ENCODE measurements at places on chromosomes 2 and 18.

- no peak for DNase-seq
Measured at GRCh38 chr2:126736133-126736874, 80.3 kb downstream of the GYPC start.

GRCh38 chr2:159188449-159188848, 98.1 kb downstream of the WDSUB1 start:
- no peak for DNase-seq

DNA sequence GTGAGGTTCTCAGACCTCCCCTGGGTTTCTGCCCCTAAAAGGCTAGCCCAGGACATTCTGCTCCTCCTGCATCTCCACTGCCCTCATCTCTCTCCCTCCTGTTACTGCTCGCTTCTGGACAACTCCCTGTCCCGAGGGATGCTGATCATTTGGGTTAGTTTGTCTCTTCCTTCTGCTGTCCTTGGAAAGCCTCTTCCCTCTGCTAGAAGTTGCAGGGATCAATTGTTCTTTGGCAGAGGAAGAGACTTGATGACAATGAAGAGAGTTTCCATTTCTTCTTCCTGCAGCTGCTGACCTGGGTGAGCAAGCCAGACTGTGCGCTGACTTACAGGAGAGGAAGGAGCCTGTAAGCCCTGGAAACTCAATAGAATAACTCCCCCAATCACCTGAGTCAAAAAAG, 68.9 kb downstream of the RDH14 start:
- no peak for DNase-seq

GRCh38 chr2:64532030-64532429, 7.9 kb downstream of the AFTPH start:
- no peak for DNase-seq

DNA sequence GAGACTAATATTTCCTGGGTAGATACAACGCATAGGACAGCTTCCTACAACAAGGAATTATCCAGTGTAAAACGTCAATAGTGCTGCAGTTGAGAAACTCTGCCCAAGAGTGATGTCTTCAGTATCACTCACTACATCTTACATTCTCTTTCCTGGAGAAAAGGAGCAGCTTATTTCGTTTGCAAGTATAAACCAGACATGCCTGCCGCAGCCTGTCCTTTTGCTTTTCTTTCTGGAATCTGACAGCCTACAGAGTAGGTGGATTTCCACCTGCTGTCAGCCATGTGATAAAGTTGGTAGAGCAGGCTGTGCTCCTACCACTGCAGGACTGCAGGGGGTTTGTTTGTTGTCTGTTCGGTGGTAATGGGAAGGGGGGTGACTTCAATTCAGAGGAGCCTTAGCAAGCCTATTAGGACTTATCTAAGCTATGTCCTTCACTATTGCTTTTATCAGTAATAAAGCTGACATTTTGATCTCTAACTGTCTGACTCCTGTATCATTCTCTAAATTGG, 439.1 kb downstream of the GRB14 start:
- no peak for DNase-seq

GRCh38 chr2:119230219-119231185, 6.9 kb downstream of the STEAP3 start:
- DNase-seq: no peak

GRCh38 chr2:229003256-229003655, 267.8 kb downstream of the PID1 start:
- no peak for DNase-seq

DNA sequence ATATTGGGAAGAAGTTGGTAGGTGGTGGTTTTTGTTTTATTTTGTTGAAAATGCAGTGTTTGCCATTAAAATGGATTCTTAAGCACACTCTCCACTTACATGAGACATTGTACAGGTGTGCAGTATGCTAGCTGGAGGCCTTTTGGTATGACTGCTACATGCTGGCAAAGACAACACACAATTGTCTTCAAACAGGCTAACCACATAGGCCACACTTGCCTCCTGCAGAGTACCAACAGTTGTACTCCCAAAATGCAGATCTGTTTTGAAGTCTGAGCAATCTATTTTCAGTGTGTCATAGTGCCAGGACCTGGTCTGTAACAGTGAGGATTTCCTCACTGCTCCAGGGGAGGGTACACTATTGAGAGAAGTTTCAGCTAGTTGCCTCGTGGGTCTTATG, 213.6 kb downstream of the ZRANB3 start:
- DNase-seq: no peak

DNA sequence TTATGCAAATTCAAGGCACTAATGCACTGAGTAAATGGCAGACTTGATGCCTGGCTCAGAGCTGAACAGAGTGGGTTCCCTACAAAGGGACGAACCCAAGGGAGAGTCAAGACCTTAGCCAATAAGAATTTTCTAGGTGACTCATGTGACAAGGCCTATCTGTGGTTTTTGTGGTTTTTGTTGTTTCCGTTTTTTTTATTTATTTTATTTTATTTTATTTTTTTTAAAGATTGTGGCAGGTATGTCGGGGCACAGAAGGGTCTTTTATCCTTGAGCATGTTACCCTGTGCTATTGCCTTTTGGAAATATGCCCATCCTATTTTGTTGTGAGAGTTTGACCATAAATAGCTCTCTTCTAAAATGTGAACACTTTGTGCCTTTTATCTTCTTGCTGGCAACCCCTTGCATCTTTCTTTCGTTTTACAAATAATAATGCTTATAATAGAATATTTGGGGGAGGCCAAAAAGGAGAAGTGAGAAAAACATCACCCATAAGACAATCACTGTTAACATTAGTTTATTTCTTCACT, 113.4 kb upstream of the AQP4 start:
- DNase-seq: no peak

- DNase-seq: no peak
Measured at GRCh38 chr2:211354481-211354880, 798.1 kb downstream of the CPS1 start.

DNA sequence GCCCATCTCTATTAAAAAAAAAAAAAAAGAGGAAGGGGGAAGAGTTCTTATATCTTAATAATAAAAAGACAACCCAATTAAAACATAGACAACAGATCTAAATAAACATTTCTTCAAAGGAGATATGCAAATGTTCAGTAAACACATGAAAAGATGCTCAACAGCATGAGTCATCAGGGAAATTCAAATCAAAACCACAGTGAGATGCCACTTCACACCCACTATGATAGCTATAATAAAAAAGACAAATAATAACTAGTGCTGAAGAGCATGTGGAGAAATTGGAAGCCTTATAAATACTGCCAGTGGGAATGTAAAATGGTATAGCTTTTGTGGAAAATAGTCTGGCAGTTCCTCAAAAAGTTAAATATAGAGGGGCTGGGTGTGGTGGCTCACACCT, 61.5 kb upstream of the CYP20A1 start:
- no peak for DNase-seq

DNA sequence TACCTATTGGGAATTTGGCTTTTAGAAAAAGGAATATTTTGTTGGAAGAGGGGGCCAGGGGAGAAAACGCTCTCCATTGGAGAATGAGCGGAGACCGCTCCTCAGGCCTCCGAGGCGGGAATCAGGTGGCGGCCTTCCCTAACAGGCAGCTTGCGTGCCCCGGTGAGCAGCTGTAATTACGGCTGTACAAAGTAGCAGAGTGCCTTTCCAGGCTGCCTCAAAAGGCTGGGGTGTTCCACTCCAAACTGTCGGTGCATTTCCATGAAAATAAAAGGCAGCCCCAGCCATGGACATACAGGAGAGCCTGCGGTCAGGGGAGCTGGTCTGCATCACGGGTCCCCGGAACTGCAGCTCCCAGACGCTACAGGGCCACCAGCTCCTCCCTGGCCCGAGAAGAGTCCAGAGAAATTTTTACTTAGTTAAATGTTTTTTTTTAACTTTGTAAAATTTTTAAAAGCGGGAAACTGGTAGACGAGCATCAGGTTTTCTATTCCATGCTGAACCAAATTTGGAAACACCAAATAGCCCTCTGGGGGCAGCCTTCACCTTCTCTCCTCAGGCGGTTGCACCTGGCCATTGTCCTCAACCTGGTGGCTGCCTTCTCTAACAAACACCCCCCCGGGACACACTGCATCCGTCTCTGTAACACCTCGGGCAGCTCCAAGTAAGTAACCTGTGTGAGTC, 209.3 kb upstream of the SALL3 start:
- no peak for DNase-seq

GRCh38 chr2:175698061-175698460, 304.0 kb downstream of the LNPK start:
- DNase-seq: no peak

GRCh38 chr18:46641917-46642316, 15.1 kb downstream of the LOXHD1 start:
- DNase-seq: no peak
